Fibroblast of skin of right biceps (primary cell): ENCODE measurements at places on chromosomes 11 and 22.

GRCh38 chr11:63007920-63008319, 7.7 kb downstream of the SLC22A8 start:
- no peak for DNase-seq

DNA sequence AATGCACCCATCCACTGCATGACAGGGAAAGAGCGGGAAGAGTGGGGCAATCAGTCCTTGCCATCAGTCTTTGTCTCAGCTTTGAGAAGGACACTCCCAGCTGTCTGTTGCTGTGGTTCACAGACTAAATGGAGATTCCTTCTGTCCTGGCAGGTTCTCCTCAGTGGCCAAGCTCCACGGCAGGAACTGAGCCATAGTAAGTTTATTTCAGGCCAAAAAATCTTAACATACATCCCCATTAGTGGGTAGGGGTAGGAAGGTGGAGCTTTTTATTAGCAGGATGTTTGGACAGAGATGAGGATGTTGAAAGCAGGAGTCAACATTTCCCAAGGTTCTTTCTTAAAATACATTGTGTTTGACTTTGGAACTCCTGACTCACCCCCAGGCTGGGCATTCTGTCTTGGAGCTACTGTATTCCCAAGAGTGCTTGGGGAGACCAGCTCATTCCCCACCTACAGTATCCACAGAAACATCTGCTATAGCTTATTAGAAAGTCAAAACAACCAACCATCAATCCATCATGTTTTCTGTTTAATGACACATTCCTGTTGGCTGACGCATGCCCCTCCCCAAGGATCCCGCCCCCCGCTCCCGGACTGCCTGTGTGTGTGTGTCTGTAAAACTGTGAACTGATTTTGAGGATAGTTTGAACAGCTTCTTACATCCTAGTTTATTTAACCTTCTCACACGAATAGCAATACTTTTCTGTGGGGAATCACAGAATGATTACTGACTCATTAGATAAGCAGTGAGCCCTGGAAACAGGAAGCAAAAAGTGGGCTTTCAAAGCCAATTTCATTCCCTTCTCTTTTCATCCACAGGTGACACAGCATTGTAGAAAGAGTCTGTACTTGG, 109.5 kb downstream of the CCDC81 start:
- DNase-seq: peak; percentile 99

GRCh38 chr11:1181853-1182535, 24.2 kb downstream of the MUC5AC start:
- no peak for DNase-seq

DNA sequence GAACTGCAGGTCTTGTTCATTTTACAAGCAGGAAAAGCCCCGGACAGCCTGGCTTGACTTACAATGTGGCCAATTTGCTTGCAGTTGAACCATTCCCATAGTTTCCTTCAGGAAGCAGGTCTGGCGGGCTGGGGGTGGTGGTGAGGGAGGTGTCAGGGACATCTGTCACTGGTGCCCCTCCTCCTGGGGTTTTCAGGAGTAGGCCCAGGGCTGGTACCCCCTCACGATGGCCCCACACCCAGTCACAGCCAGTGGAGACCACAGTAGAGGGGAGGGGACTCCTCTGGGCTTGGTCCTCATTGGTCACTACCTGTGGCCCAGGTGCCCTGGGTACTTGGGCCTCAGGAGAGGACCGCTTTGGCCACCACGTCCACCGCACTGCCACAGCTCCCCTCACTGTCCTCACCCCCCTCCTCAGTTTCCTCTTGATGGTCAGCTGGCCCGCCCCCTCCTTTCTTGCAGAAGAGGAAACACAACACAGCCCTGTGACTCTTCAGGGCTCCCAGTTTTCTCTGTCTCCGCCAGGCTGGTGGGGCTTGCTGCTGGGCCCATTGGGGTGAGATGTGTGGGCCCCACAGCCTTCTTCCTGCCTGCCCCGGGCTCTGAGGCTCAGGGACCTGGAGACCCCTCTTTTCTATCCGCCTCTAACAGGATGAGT, 39.8 kb upstream of the SHISAL1 start:
- no peak for DNase-seq

- DNase-seq: no peak
Measured at GRCh38 chr11:70301191-70301590, 30.7 kb downstream of the PPFIA1 start.

DNA sequence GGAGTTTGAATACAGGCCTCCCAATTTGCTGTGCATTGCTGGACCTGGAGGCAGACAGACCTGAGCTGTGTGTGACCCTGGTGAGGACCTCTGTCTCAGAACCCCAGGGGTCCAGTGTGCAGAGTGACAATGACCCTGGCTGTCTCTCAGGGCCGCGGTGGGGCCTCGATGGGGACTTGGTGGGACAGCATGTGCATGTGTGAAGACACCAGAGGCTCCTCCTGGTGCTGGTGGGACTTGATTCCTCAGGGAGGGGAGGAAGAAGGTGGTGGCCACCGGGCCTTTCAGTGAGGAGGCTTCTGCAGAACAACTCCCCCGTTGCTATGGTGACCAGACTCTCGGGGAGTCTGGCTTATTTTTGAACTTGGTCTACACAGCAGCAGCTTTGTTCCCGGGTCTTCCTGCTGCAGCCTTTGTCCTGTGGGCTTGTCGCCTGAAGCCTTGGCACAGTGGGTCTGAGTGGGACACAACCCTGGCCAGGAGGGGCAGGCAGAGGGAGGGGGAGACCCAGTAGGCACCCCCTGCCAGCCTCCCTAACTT, 35.3 kb downstream of the MCM5 start:
- DNase-seq: no peak

- no peak for DNase-seq
Measured at GRCh38 chr11:2216400-2217064, 44.9 kb upstream of the TH start.

DNA sequence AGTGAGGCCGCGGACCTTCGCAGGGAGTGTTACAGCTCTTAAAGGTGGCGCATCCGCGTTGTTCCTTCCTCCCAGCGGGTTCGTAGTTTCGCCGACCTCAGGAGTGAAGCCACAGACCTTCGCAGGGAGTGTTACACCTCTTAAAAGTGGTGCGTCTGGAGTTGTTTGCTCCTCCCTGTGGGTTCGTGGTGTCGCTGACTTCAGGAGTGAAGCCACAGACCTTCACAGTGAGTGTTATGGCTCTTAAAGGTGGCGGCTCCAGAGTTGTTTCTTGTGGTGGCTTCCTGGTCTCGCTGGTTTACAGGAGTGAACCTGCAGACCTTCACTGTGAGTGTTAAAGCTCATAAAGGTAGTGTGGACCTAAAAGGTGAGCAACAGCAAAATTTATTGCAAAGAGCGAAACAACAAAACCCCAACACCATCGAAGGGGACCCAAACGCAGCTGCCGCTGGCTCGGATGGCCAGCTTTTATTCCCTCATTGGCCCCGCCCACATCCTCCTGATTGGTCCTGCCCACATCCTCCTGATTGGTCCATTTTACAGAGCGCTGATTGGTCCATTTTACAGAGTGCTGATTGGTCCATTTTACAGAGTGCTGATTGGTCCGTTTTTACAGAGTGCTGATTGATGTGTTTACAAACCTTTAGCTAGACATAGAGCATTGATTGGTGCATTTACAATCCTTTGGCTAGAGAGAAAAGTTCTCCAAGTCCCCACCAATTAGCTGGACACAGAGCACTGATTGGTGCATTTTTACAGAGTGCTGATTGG, 1.2 kb upstream of the TMEM45B start:
- DNase-seq: no peak

- no peak for DNase-seq
Measured at GRCh38 chr11:64455456-64456261, 96.7 kb downstream of the RPS6KA4 start.

DNA sequence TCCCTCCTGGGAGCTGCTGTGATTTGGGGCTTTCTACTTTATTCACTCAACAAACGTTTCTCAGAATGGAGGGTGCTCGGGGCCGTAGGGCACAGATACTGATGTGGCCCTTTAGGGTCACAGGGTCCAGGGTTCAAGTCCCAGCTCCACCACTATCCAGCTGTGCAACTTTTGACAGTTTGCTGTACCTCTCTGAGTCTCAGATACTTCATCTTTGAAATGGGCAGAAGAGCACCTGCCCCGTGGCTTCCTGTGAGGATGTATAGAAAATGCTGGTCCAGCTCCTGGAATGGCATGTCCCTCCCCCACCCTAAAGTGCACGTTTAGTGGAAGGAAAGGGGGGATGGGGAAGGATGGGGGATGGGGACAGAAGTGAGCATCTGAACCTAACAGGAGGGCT, 21.9 kb upstream of the PRR5 start:
- DNase-seq: no peak

DNA sequence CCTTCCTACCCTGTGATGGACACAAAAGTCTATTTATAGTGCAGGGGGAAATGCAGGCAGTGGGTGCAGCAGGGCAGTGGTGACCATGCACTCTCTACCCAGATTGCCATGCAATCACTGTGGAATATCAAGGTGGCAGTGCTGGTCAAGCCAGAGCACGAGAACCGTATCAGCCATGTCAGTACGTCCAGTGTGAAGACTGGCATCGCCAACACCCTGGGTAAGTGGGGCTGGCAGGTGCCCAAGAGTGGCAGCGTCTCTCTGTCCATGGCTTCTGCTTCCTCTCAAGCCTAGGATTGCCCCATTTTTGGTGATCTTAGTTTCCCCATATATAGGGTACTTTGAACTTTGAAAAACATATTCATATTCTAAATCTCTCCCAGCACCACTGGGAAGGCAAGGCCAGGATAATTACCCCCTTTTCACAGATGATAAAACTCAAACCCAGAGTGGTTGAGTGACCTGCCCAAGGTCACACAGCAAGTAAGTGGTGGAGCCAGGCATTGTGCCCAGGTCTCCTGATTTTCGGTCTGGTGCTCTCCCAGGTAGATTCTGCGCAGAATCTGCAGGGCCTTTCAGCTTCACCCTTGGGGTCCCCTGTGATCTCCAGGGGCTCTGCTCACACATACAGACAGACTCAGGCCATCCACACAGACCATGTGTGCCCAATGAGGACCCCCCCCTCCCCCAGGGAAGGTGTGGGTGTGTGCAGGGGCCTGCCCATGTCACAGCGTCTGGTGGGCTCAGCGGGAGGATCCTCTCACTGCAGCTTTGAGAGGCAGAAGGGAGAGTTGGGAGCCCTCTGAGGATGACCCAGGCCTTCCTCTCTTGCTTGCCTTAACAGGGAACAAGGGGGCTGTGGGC, 7.1 kb downstream of the INPPL1 start:
- DNase-seq: no peak
